Erythroblast (primary cell): ENCODE measurements at places on chromosomes 1 and 21.

- peak; percentile 63 for DNase-seq
Observed at GRCh38 chr1:205210756-205211168, 740 bp downstream of the DSTYK start.

DNA sequence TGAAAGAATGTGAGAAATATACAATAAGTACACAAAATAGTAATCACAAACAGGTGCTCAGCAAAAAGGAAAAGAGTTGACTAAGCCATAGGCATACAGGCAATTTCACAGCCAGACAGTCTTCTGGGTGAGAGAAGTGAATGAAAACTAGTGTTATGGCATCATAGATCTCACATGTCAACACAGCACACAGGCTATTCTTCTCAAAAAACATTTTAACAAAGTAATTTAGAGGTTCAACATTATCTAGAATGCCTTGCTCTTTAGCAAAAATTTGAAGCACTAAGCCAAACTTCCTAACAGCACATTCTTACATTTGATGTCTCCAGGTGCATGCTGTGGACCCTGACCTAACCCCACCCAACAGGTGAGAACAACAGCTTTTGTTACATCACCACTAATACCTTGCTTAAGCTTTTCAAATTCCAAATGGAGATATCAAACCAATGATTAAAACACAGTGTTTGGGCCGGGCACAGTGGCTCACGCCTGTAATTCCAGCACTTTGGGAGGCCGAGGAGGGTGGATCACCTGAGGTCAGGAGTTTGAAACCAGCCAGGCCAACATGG lies 30.5 kb downstream of the OTUD7B start:
- DNase-seq, result no peak

- DNase-seq, result peak; percentile 34
Observed at GRCh38 chr1:88595355-88596002, 88.6 kb upstream of the PKN2 start.

GRCh38 chr1:215971793-215972441 lies 404.8 kb downstream of the KCTD3 start:
- no peak for DNase-seq
